Cardiac muscle cell (in vitro differentiated cells and primary cell): ENCODE measurements at places on chromosomes 12 and 14. TPM values are rescaled to one million over a fixed set of nuclear protein-coding genes. Genes with fewer than 3 reads are reported as not detected.
A peak's percentile ranks its signal among the peaks of the same experiment; 100 is the strongest.

- H3K27me3 ChIP-seq = no peaks in the 10 kb centered on the region
- no peak overlapping the region for H3K27ac ChIP-seq
These were observed 38.7 kb downstream of the LGR5 start for GRCh38 chr12:71478270-71478669.

DNA sequence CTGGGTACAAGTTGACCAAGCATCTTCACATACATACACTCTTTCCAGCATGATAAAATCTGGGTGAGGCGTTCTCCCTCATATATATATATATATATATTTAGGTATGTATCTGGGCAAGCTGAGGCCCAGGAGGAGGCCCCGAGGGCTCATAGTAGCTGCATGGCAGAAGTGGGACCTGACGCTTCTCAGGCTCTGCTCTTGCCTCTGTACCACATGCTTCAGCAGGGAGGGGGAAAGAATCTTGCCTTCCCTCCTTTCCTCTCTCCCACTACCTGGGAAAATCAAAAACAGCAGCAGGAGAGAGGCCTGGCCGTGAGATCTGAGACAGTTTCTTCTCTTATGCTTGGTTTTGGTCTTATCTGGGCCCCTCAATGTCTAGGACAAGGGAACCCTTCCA is 9.2 kb downstream of the PPP1R1A start:
- no peaks in the 10 kb centered on the region for H3K4me1 ChIP-seq
- peaks cover 16% of the 10 kb centered on the region for H3K36me3 ChIP-seq
- DNase-seq = no peak
- H3K27ac ChIP-seq = no peak overlapping the region

DNA sequence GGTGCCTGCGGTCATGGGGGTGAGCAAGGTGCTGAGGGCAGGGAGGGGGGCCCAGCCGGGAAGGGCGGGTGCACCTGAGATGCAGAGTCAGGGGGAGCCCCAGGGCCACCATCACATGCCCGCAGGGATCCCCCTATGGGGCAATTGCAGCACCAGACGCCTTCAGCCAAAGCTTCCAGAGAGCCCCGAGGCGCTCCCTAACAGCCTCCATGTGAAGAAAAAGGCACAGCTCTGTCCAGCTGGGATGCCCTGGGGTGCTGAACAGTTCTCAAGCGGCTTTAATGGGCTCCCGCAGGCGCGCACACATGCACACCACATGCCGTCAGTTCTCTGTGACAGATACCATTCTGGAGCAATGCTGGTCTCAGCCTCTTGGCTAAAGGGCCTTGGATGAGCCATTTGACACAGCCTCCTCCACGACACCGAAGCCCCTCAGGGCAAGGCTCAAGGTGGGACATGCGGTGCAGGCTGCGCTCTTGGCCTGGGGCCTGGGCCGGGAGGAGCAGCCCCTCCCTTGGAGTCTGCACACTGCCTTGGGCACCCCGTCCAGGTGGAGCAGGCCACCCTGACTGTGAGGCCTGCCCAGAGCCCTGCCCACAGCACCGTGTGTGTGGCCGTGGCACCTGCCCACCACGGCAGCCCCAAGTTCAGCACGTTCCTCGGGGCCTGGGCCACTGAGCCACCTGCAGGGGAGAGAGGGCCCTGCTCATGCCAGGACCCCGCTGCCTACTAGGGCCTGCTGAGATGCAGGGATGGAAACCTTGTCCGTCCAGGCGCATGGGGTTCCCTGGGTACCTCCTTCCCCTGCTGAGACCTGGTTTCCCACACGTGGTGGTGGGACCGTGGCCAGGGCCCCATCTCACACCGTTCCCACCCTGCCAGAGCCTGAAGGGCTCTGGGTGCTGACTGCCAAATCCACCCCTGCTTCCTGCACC is 7.7 kb downstream of the XRCC3 start:
- no peaks in the 10 kb centered on the region for H3K27me3 ChIP-seq
- H3K36me3 ChIP-seq = peaks cover 4% of the 10 kb centered on the region
- no peak for DNase-seq
- H3K4me1 ChIP-seq = no peaks in the 10 kb centered on the region
- no peak overlapping the region for H3K4me3 ChIP-seq
- H3K27ac ChIP-seq = no peak overlapping the region

DNA sequence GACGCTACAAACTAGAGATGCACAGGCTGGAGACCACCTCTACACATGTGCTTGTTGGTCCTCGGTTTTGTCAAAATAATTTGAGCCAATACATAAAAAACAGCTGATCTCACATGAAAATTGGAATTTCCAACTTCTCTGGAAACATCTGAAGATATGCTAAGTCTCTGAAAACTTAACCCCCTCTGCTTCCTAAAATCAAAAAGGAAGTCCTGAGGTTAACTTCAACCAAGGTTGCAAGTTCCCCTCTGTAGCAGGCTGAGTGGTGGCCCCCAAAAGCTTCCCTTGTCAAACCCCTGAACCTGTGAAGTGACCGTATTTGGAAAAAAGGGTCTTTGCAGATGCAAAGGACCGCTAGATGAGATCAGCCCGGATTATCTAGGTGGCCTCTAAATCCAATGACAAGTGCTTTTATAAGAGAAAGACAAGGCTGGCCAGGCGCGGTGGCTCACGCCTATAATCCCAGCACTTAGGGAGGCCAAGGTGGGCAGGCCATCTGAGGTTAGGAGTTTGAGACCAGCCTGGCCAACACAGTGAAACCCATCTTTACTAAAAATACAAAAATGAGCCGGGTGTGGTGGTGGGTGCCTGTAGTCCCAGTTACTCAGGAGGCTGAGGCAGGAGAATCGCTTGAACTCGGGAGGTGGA is 32.0 kb upstream of the VPS37B start:
- H3K27ac ChIP-seq = no peak overlapping the region
- DNase-seq = no peak
- H3K36me3 ChIP-seq = no peaks in the 10 kb centered on the region
- no peak overlapping the region for H3K4me3 ChIP-seq
- H3K4me1 ChIP-seq = no peaks in the 10 kb centered on the region
- H3K27me3 ChIP-seq = no peaks in the 10 kb centered on the region

DNA sequence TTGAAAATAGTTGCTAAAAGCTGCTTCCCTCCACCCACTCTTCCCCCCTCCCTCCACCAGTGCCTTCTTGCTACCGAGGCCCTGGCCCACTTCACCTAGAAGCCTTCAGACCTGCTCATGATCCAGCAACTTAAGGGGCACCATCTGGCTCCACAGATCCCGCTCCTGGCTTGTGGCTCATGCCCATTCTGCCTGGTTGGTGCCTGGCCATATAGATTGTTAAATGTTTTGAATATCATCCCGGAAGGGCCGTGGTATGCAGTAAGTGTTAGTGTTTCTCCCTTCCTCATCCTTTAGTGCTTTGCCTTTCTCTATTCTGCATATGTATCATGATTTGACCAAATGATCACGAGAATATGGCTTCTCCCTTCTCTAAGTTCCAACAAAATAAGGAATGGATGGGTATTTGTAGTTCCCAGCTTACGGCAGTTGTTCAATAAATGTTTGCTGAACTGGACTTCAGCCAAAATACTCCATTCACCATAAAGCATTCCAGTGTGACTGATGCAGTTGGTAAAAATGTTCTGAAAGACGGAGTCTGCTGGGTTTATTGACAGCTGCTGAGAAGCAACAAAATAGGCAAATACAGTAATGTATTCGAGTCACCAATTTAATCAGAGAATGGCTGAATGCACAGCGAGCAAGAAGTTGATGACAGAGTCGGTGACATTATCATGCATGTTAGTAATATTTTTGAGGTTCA is 30.7 kb downstream of the GRIP1 start:
- no peaks in the 10 kb centered on the region for H3K27me3 ChIP-seq
- no peak overlapping the region for H3K4me3 ChIP-seq
- no peaks in the 10 kb centered on the region for H3K36me3 ChIP-seq
- no peaks in the 10 kb centered on the region for H3K4me1 ChIP-seq

- no peak overlapping the region for H3K4me3 ChIP-seq
- peaks cover 24% of the 10 kb centered on the region for H3K4me1 ChIP-seq
- H3K27ac ChIP-seq = no peak overlapping the region
- H3K27me3 ChIP-seq = no peaks in the 10 kb centered on the region
- H3K36me3 ChIP-seq = no peaks in the 10 kb centered on the region
- DNase-seq = no peak
These were observed 73.8 kb upstream of the DACT1 start for GRCh38 chr14:58563978-58564377.

DNA sequence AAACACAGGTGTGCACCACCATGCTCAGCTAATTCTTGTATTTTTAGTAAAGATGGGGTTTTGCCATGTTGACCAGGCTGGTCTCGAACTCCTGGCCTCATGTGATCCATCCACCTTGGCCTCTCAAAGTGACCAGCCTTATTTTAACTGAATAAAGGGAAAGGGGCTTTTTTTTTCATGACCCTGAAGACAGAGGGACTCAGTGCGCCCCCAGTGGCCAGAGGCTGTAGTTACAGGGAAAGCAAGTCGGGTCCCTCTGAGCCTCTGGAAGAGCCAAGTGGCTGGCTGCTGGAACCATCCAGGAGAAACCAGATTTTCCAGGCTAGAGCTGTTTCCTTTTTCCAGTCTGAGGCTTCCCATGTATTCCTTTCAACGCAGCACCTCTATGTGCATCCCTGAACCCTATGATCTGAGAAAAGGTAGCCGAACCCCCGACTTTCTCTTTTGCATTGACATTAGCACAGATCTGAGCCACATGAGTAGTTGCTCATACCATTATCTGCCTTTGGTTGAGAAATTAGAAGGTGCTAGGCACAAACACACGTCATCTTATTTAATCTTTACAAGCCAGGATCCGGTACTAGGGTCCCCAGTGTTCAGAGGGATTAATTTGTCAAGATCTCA is 342.7 kb downstream of the CACNA1C start:
- no peaks in the 10 kb centered on the region for H3K4me1 ChIP-seq
- no peaks in the 10 kb centered on the region for H3K36me3 ChIP-seq
- peak; percentile 67 for DNase-seq
- no peaks in the 10 kb centered on the region for H3K27me3 ChIP-seq
- no peak overlapping the region for H3K4me3 ChIP-seq

The PLCZ1 gene
- not detected in 2 replicates for total RNA-seq
